Activated T-cell treated with anti-CD3 and anti-CD28 coated beads, Interleukin-2, amount 50 U/mL, for 24 hours (primary cell): ENCODE measurements at places on chromosomes 11 and 22.
A peak's percentile ranks its signal among the peaks of the same experiment; 100 is the strongest.

- no peak for DNase-seq
Measured at GRCh38 chr11:88383447-88383846, 45.9 kb upstream of the CTSC start.

GRCh38 chr22:44012162-44012561 lies 11.9 kb upstream of the PARVB start:
- DNase-seq: no peak

DNA sequence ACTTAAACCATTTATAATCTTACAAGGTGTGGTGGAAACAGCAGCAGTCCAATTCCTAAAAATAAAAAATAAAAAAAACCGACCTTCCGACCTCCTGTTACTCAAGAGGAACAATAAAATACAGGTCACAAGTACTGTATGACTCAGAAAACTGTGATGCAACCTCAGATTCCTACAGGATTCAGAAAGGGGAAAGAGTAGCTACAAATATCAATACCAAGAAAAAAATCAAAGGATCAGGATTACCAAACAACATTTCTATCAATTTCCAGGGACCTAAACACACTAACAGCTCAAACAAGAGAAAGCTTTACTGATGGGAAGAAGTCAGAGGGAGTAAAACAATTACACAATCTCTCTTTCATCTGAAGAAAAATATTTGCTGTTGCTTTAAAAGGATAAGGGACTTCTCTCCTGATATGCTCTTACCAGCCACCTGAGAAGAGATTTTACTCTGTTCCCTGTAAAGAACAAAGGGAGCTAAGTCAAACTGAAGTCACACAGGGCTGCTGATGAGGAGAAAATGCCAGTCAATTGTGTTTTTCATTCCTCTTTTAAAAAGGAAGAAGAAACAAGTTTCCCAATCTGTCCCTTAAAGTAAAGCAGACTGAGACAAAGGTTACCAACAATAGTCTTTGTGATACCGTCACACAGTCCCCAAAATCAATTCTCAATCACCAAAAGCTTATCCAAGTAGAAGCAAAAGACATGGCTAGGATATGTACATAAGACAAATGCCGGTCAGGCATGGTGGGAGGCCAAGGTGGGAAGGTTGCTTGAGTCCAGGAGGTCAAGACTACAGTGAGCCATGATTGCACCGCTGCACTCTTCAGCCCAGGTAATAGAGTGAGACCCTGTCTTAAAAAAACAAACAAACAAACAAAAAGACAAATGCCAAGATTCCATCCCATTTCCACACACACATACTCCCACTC lies 39.3 kb downstream of the AMBRA1 start:
- no peak for DNase-seq

DNA sequence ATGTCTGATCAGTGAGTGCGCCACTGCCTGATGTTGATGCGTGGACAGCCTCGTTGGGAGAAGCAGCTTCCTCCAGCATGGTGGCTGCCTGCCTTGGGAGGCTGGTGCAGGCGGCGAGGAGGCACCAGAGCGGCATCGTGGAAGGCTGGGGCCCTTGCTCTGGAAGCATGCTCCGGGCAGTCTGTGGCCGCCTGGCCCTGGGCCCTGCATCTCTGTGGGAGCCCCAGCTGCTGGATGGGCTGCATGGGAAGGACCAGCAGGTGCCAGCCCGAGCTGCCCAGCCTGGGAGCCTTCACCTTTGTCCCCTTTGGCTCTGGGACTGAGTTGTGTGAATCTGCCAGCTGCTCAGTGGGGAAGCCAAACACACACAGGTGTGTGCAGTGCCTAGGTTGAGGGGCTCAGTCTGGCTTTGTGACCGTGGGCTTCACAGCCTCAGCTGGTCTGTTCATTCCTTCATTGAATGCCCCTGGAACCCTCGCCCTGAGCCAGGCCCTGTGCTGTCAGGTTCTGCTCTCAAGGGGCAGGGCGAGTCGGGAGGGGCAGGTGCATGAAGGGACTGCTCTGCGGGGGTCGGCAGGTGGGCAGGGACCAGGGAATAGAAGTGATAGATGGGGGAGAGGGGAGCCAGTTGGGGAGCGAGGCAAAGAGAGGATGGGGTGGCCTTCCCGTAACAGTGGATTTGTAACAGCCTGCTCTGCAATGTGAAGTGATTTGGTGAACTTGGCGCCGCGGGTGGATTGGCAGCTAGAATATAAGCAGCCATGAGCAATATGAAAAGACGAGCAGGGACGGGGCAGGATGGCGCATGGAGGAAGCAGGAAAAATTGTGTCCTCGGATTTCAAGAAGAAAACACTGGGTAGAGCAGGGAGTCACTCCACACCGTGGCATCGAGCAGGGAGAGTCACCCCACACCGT lies 354.2 kb downstream of the TBC1D22A start:
- DNase-seq: no peak

DNA sequence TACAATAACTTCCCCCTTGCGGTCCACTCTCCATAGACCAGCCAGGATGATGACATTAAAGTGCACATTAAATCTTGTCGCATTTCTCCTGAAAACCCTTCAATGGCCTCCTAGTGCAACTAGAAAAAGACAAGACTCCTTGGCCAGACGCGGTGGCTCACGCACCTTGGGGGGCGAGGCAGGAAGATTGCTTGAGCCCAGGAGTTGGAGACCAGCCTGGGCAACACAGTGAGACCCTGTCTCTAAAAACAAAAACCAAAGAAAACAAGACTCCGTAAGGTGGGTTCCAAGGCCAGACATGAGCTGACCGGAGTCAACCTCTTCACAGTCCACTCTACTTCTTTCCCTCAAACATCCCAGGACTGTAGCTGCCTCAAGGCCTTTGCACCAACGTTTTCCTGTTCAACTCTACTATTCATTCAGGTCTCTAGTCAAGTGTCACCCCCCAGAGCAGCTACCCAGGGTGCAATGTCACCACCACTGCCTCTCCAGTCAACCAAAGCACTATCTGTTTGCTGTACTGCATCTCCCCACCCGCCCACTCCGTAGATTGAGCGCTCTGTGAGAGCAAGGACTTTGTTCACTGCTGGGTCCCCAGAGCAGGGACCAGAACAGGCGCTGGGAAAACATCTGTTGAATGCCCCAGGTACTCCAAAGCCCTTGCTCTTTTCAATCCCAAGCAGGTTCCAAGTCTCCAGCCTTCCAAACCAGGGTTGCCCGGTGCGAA lies 739 bp downstream of the ZMAT5 start:
- DNase-seq: no peak

DNA sequence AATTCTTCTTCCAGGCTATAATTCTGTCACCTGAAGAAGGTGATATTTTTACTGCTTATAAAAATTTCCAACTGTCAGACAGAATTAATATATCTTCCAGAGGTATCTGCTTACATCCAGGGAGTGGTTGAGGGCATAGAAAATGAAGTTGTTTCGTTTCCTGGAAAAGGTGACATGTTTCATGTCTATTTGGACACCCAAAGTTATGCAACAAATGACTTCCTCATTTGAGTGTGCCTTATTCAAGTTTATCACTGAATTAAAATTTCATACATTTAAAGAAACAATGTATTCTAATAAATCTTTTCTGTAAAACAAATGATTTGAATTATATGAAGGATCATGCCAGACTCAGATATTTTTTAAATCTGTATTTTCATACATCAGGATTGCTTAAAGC lies 8.5 kb upstream of the GRAMD1B start:
- DNase-seq: no peak

DNA sequence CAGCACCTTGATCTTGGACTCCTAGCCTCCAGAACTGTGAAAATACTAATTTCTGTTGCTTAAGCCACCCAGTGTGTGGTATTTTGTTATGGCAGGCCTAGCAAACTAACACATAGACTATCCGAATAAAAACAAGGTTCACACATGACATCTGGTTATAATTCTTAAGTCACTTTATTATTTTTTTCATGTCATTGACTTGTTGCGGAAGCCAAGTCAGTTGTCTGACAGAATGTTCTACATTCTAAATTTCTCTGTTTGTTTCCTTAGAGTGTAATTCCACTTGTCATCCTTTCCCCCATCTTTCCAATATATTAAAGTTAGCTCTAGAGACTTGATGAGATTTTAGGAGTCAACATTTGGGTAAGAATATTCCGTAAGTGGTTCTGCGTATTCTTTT lies 40.6 kb downstream of the RAB30 start:
- no peak for DNase-seq

- DNase-seq: no peak
Measured at GRCh38 chr11:73273222-73273895, 1.2 kb downstream of the P2RY6 start.

DNA sequence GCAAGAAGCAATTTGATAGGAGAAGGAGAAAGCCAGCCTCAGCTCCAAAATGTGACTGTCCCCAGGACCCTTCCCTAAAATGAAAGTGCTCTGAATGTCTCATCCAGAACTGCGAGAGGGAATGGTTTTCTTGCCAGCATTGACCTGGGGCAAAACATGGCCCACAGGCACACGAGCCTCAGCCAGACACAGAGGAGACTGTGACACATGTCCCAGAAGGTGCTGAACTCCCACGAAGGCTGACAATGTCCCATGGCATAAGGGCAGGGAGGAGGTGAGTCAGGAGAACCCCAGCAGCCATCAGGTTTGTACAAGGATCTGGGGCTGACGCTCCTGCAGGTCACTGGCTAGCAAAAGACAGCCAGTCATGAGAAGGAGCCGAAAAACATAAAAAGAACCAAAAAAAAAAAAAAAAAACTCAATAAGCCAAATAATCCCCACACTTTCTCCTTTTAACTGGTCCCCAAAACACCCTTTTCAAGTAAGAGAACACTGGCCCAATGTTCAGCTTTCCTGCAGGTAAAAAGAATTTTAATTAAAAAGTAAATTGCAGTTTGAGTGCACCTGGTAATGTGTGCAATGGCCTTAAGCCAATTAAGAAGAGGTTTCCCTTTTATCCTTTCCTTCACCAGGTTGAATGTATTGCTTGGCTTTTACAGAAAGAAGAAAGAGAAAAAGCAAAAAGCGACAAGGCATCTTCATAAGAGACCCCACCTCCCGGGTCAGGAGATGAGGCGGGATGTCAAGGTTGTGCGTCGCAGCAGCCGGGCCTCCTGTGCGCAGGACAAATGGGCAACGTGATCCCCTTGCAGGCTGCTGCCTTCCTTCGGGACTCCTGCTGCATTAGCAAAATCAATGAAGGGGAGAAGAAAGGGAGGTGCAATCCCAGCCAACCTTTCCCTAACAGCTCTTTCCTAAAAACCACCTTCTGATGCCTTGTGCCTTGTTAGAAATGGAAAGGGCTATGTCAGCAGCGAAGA lies 43.6 kb downstream of the GALNT18 start:
- DNase-seq: no peak

DNA sequence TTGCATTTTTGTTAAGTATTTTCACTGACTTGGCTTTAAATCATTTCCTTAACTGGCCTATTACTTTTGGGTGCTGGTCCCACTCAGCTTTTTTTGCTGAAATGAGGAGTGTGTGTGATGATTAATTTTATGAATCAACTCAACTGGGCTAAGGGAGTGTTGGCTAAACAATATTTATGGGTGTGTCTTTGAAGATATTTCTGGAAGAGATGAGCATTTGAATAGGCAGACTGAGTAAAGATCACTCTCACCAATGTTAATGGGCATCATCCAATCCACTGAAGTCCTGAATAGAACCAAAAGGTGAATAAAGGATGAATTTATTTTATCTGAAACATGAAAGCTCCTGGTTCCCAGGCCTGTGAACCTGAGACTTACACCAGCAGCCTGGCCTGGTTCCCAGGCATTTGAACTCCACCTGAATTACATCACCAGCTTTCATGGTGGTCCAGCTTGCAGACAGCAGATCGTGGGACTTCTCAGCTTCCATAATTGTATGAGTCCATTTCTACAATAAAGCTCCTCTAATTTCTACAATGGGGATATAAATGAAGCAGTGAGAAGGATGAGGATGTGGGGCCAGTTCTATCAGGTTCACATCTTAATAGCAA lies 241.3 kb upstream of the ZC3H12C start:
- no peak for DNase-seq

GRCh38 chr11:112658431-112658878 lies 302.8 kb upstream of the NCAM1 start:
- no peak for DNase-seq

GRCh38 chr22:34055525-34056200 lies 135.4 kb upstream of the LARGE1 start:
- no peak for DNase-seq

- no peak for DNase-seq
Measured at GRCh38 chr11:134361661-134362060, 29.9 kb downstream of the GLB1L2 start.

DNA sequence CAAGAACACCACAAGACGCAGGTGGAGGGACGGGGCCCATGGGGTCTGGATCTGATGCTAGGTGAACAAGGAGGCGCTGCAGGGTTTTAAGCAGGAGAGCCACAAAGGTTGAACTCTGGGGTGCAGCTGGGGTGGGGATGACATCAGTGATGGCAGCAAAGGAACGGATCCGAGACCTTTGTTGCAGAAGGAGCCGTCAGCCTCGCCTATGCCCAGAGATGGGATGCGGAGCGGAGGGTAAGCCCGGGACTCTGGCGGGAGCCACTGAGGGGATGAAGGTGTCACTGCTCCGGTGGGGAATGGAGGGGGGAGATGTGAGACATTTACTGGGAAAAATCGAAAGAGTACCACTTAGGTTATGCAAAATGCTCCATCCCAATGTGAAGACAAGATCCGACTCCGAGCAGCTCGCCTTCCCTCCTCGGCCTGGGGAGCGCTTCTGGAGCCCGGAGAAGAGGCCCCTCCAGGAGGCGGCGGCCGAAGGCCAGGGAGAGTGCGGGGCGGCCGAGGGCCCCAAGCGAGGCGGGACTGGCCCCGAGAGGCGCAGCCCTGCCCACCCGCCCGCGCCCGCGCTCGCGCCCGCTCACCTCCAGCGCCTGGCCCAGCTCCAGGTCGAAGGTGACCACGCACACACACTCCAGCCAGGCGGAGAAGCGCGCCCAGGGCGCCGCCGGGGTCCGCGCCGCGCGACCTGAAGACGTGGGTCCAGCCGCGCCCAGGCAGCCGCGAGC lies 422 bp downstream of the DENND6B start:
- DNase-seq: no peak

- peak; percentile 39 for DNase-seq
Measured at GRCh38 chr11:110093407-110094297, 460 bp downstream of the ZC3H12C start.

DNA sequence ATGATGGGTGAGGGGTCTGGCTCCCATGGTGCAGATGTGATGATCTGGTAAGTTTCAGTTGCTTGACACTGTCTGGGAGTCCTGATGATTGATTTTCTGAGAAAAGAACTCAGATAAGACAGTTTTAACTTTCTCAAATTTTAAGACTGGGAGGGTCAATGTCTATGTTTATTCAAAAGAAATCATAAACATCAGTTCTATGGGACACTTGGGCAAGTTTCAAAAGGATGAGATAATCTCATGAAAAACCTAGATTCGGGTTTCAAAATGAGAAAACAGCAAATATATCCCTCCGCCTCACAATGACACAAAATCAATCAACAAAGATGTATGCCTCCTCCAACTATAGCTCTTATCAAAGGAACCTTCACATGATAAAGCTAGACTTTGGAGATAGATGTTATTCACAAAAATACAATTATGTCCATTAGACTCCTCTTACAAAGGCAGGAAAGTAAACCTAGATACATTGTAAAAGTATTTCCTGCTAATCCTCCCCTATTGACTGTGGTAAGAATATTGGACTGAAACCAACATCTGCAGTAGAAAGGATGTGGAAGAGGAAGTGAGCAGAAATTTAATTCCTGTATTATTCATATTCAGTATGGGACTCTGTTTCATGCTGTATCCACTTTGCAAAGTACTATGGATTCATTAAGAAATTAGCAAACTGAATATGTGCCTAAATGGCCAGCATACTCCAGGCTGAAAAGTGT lies 21.6 kb downstream of the SVIP start:
- DNase-seq: no peak

- no peak for DNase-seq
Measured at GRCh38 chr11:116037861-116038260, 533.6 kb upstream of the CADM1 start.
